ENCODE measurements at places on chromosomes 11 and 22.

DNA sequence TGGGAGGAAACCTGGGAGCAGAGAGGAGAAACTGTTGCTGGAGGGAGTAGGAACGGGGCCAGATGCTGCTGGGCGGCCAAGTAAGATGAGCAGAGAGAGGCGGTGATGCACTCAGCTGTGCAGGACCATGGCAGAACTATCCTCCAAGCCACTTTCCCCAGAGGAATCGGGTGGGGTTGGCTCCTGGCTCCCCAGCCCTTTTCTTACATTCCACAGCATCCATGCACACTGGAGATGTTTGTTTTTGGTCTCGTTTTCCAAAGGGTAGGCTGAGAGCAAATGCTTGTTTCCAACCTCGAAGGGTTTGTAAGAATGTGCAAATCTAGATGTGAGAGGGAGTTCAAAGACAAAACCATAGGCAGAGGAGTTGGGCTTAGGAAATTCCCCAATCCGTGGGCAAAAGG is 73.2 kb downstream of the DBX1 start:
- no peak for DNase-seq

GRCh38 chr11:110432713-110433392 is 3.1 kb downstream of the FDX1 start:
- DNase-seq = no peak

GRCh38 chr11:83310718-83311117 is 24.6 kb upstream of the CCDC90B start:
- no peak for DNase-seq

DNA sequence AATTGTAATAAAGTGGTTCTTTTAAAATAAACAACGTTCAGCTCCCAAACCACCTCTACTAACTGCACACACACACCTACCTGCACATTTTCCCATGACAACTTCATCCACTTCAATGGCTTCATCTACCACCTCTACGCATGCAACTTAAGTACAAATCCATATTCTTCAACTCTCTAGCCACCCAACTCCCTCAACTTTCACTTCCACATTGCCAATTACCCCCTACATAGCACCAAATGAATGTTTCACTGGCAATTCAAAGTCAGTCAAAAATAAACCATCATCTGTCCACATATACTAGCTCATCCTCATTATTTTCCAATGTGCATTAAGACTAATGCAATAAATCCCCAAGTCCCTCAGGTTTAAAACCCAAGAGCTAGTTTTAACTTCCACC is 50.7 kb upstream of the ARHGAP32 start:
- DNase-seq = no peak

DNA sequence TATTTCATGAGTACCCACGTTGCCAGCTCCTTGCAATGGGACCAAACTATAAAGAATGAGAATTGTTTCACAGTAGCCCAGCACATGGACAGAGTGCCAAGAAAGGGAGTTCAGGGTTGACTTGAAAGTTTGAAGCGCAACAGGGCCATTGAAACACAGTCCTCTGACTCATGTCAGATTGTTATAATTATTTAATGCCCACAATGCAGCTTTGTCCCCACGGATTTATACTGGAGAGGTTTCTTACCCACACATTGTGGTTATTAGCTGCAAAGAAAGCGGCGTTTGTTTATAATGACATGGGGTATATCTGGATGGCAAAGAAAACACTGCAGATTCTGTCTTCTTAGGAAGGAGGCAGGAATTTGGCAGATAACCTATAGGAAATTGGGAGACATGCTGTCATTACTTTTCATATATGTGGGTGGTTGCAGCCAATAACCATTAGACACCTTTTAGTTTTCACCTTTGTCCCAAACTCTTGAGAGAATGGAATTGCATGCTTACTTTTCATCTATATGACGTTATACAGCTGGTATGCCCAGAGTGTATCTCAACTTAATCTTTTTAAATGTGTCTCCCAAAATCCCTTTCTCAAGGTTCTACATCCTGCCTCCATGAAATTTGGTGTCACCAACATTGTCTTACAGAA is 143.6 kb downstream of the TEAD1 start:
- DNase-seq = no peak

- no peak for DNase-seq
These were observed 3.5 kb downstream of the ANO9 start for GRCh38 chr11:438101-438844.

- no peak for DNase-seq
These were observed 367 bp upstream of the MMP11 start for GRCh38 chr22:23772315-23772648.

DNA sequence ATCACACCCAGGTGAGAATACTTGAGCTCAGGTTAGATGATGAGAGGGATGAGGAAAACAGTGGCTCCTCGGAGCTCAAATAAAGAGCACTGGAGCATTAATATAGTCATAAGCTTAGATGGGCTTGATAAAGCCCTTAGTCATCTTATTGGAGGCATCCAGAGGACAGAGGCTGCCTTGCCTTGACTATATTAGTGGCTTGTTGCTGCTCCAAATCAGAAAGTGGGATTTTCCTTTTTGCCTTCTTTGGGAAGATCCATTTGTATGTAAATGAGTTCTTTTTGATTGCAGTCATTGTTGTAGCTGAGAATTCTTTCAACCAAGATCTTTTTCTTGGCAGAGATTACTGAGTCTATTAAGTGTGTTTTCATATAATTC is 18.9 kb downstream of the ADM start:
- DNase-seq = no peak

DNA sequence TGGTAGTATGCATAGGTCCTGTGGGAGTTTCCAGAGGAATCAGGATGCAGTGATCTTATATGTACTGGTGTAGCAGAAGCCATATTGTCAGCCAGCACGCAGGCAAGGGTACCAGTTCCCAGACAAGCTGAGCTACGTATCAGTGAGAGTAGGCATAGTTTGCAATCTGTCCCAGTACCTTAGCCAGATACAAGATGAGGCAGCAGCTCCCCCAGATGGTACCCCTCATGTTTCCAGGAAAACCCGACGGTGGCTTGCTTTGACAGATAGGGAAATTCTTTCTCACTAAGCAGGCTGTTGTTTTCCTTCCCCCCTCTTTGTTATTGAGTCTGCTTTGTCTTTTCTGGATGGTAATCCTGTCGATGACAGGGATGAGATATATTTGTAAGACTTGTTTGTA is 109.7 kb upstream of the RRM1 start:
- DNase-seq = no peak

GRCh38 chr11:129383060-129383459 is 7.4 kb downstream of the BARX2 start:
- no peak for DNase-seq

DNA sequence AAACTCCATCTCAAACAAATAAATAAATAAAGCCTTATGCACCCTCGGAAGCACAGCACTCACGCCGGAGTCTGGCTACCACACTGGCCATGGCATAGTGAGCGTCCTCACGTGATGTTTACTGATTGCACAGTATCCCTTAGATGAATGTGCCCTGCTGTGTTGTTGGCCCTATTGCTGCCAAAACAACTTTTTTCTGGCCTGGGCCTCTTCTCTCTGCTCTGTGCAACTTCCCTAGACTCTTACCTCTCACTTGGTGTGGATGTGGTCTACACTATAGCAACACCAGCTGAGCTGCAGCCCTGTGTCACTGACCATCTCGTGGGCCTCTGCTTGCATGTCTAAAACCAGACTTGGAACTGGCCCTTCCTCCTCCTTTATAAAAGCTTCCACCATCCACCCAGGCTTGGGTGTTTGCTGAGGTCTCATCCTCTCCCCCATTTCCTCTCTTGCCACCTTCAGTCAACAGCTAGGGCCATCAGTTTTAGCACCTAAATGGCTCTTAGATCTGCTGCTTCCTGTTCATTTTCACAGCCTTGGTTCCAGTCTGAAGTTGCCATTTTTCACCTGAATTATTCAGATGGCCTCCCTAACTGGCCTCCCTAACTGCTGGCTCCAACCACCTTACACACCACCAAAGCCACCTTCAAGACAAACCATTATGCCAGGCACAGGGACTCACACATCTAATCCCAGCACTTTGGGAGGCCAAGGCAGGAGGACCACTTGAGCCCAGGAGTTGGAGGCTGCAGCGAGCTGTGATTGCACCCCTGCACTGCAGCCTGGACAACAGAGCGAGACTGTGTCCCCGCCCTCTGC is 9.2 kb downstream of the ZNF74 start:
- no peak for DNase-seq

GRCh38 chr11:31995525-31996094 is 95.3 kb upstream of the RCN1 start:
- DNase-seq = no peak

- DNase-seq = no peak
These were observed 27.9 kb upstream of the FZD4 start for GRCh38 chr11:86983021-86983488.

- DNase-seq = no peak
These were observed 21.3 kb downstream of the ZBTB16 start for GRCh38 chr11:114080769-114081168.

GRCh38 chr11:2270322-2271076 is at the start of gene ASCL2:
Gene ASCL2, minus strand, starts transcription at chr11:2270588. Its CDS starts 256 bp downstream, at chr11:2270332.
- no peak for DNase-seq

DNA sequence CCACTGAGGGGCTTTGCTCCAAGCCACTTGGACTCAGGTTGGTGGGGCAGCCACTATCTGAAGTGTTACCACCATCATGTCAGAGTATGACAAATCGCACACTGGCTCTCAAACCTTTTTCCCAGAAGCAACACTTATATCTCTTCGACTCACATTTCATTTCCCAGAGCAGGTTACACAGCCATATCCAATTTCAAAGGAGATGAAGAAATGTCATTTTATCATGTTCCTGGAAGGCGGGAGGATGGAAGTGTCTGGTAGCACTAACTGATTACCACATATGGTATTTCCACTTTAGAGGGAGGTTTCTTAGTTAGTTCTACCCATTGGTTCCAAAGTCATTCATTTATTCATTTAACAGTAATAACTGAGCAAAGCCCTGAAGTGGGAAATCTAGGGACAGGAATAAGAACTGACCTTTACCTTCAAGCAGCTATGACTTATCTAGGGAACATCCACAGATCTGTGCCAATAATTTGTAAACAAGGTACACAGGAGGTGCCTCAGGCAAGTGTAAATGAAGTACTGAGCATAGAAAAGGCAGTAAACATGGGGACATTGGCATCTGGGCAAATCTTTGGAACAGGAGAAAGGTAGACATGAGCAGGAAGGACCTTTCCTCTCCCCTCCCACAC is 54.9 kb upstream of the LRRC55 start:
- DNase-seq = no peak

DNA sequence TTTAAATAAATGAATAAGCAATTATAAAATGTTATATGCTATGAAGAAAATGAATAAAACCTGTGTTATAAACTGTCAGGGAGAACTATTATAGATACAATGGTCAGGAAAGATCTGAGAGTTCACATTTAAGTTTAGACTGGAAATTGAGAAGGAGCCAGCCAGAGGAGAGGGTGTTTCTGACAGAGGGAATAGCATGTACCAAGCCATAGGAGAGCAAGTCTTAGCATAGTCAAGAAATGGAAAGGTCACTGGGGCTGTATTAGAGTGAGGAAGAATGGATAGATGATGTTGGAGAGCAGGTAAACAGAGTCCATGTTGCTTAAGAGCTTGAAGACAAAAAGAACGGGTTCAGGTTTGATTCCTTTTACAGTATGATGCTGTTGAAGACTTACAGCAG is 87.4 kb downstream of the FAM83F start:
- DNase-seq = no peak

DNA sequence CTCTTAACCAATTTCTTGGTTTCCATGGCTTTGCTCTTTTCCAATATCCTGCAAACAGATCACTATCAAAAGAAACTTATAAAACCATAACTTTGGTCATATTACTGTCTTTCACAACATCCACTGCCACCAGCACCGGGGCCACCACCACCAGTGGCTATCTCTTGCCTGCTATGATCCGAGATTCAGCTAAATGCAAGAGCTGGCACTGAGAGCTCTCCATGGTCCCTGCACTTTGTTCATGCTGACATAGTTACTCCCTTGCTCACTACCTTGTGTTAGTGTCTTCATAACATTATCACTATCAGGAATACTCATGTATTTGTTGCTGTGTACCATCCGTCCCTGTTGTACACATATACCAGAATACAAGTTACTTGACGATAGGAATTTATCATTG is 299.0 kb downstream of the ETS1 start:
- DNase-seq = no peak

DNA sequence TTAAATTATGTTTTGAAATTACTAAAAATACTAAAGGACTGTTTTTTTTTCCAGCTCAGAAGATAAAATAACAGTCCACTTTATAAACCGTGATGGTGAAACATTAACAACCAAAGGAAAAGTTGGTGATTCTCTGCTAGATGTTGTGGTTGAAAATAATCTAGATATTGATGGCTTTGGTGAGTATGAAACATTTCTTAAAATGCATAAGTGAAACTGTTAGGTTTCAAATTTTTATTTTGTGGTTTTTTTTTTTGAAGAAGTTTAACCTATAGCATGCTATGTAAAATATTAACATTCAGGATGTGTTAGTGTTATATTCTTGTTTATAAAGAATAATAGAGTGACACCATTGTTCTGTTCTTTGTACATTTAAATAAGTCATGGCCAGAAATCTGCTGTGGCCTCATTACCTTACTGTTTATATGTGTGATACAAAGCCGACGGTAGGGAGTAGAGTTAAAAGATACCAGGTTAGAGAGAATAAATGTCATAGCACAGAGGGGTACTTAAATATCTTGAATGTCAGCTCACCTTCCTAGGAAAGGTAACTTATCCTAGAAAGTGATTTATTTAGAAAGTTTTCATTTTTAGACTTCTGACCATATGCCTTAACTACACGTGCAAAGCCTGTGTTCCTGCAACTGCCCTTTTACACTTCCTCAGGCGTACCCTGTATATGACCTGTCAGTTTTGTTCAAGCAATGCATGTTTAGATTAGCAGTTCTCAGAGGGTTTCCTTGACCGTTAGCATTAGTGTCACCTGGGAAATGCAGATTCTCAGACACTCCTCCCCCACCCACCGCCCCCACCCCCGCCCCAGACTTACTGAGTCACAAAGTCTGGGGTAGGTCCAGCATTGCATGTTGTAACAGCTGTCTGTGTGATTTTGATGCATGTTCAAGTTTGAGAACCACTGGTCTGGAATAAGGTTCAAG is 6.3 kb downstream of the FDX1 start:
- no peak for DNase-seq

DNA sequence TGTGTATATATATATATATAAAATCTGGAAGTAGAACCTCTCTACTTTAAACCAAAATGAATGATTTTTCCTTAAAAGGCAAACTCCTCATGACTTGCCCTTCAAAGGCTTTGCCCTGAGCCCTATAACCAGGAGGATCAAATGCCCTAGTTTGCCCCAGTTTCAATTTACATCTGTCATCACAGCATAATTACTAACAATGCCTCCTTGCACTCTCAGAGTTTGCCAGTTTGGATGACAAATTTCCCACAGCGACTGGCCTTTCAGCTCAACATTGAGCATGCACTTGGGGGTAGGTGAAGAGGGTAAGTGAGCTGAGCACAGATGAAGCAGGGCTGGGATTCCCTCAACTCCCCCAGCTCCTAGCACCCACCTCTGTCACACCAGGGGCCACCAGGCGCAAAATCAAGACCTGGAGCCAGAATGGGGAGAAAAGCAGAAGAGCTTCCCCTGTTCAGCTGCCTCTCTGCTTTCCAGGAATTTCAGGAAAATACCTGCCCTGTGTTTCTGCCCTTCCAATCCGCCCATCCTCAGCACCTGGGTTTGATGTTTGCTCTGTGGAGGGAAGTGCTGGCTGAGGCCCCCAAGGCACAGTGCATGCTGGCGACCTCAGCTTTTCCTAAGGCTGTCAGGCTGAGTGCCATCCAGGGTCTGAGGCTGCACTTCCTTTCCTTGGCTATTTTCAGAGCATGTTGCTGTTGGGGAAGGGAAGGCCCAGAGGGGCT is 67.5 kb downstream of the ADAMTS15 start:
- DNase-seq = no peak

- DNase-seq = no peak
These were observed 42.6 kb downstream of the FAM227A start for GRCh38 chr22:38613588-38613987.

- no peak for DNase-seq
These were observed 781 bp downstream of the ANO9 start for GRCh38 chr11:441043-441417.
